ENCODE measurements at places on chromosomes 2 and 18.

- DNase-seq = no peak
These were observed 136.5 kb upstream of the ETAA1 start for GRCh38 chr2:67260343-67261277.

GRCh38 chr2:13401312-13401711 is 684.6 kb downstream of the TRIB2 start:
- no peak for DNase-seq

DNA sequence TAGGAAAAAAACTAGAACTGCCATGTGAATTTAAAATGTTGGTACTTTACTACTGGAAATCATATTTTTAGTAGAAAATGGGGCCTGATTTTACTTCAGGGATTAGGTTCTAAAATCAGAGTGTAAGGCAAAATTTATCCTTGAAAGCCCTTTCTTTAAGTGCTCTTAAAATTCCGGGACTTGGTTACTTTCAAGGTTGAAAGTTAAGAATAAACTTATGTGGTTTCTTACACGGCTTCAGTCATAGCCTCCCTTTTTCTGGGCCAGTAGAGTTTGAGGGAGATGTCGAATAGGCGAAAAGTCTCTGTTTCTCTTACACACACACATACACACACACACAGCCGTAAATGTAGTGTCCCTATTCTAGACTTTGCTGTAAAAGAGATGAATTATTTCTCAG is 13.1 kb downstream of the KCNE4 start:
- DNase-seq = no peak

GRCh38 chr2:69972822-69973221 is 11.4 kb upstream of the ASPRV1 start:
- DNase-seq = no peak

DNA sequence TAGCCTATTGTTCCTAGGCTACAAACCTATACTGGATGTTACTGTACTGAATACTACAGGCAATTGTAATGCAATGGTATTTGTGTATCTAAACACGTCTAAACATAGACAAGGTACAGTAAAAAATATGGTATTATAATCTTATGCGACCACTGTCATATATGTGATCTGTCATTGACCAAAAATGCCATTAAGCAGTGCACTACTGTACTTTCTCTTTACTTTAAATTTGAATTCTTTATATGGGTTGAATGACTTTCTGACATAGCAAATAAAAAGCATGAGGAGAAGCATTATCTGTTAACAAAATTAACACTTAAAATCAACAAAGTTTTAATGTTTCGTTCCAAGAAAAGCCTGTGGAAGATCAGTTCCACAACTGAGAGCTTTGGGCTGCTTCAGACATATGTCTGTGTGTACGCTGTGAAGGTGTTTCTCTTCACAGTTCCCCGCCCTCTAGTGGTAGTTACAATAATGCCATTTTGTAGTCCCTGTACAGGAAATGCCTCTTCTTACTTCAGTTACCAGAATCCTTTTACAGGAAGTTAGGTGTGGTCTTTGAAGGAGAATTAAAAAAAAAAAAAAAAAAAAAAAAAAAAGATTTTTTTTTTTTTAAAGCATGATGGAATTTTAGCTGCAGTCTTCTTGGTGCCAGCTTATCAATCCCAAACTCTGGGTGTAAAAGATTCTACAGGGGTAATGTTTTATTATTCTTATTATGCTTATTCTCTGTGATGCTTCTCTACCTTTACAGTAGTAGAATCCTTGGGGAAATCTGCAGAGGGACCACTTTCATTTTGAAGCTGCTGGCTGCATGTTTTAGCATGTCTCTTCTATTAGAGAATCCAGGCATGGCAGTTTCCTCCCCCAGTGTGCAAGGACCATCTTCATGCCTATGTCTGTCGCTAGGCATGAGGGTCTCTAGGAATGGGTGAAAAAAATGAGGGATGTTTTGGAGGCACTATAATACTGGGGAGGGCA is 54.5 kb downstream of the SCN2A start:
- peak; percentile 95 for DNase-seq

DNA sequence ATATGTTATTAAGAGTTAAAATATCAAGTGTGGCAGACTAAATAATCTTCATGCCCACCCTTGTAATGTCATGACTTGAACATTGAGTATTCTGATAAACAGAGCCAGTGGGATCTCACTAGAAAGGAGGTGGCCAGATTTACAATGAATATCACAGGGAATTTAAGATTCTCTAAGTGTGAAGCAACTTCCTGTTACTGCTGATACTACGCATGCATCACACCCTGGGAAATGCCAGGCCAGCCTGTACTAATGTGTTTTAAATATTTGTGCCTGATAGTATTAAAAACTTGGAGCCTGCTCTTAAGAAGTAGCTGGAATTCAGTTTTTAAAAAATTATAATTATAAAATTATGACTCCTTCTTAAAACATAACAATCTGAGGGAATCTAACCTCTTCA is 148.3 kb downstream of the LAMA3 start:
- peak; percentile 12 for DNase-seq

DNA sequence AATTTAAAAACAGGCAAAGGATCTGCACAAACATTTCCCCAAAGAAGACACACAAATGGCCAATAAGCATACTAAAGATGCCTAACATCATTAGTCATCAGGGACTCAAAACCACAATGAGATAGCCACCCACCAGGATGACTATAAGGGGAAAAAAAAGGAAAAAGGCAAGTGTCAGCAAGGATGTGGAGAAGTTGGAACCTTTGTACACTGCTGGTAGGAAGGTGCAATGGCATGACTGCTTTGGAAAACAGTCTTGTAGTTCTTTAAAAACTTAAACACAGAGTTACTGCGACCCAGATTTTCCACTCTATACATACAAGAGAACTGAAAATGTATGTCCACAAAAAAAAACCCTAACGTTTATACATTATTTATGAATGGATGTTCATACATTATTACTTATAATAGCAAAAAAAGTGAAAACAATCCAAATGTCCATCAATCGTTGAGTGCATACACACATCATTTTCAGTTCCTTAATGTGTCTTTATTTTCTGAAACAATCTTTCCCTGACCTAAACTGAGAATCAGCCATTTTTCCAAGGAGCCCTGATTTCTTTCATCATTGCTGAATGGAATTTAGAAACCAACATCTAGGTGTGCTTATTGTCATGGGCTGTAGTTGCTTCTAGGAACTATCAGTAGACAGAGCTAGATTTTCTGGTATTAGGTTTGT is 64.7 kb upstream of the TLK1 start:
- peak; percentile 32 for DNase-seq

DNA sequence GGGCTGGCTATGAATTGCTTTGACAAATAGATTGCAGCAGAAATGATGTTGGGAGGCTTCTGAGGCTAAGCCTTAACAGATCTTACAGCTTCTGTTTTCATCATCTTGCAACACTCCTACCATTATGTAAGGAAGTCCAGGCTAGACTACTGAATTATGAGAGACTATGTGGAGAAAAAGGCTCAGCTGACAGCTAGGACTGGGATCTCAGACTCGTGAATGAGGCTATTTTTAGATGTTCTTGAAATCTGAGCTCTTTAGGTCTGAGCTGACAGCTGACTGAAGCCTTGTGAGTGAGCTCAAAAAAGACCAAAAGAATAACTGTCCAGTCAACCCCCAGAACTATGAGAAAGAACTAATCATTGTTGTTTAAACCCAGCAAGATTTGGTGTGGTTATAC is 70.3 kb downstream of the VWC2L start:
- no peak for DNase-seq

Data from hematopoietic multipotent progenitor cell treated with erythropoietin and hydrocortisone succinate and interleukin-3 and kit ligand, for 6 days (in vitro differentiated cells).